ENCODE measurements at places on chromosomes 12 and 14.

DNA sequence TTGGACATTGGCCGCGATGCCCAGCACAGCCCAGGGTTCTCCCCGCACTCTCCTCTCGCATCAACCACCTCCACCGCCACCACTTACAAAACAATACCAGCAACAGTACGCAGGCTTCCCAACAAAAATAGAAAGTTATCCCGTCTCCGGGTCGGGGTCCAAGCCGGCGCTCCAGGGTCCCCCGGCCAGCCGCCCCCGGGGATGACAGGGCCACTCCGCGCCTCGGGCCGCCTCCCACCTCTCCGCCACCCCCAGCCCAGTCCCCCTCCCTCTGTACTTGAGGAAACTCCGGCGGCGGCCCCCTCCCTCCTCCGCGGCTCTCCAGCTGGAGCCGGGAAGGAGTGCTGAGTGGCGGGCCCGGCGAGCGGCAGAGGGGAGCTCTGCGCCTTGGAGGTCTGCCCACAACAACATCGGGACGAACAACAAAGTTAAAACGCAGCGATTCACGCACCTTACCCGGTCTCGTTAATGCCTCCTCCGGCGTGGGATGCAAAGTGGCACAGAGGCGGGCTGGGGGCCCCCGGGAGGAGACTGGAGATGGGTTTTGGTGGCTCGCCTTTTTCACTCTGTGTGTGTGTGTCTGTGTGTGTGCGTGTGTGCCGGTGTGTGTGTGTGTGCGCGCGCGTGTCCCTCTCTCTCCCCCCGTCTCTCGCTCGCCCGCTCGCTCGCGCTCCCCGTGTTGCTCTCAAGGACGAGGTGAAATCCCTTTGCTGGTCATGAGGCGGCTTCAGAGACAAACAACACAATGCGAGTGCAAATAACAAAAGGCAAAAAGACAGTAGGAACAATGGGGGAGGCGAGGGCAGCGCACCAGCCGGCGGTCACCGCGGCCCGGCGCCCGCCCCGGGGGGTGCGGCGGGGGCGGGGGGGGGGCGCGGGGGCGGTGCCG, 386.8 kb downstream of the BCAT1 start:
- no peak for DNase-seq

- no peak for DNase-seq
Measured at GRCh38 chr14:20427231-20428009, 8.5 kb downstream of the KLHL33 start.

- no peak for DNase-seq
Measured at GRCh38 chr12:121791671-121792551, 1.6 kb downstream of the RHOF start.

DNA sequence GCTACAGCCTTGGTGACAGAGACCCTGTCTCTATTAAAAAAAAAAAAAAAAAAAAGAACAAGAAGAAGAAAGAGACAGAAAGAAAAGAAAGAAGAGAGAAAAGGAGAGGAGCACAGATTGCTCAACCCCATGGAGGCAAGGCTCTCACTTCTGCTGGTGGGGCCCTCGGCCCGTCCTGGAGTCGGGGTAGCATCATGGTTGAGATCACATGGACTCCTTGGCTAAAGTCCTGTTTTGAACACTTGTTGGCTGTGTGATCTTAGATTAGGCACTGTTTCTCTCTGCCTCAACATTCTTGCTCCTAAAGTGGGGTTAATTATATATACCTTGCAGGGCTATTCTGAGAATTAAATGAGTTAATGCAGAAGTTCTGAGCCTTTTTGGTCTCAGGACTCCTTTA, 207.7 kb downstream of the CACNA1C start:
- no peak for DNase-seq

GRCh38 chr12:3293446-3294161, 197.4 kb upstream of the PRMT8 start:
- DNase-seq = no peak

DNA sequence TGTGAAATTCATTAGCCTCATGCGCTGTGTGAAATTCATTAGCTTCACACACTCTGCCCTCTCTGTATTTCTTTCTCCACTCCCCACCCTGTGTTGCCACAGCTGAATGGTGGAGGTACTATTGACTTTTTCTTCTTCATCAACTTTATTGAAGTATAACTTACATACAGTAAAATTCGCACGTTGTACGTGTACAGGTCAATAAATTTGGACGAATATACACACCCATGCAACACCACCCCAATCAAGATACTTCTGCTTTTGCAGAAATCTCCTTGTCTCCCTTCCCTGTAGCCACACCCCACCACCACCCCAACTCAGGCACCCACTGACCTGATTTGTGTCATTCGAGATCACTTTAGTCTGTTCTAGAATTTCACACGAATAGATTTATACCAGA, 51.8 kb downstream of the FBXL14 start:
- DNase-seq = no peak

DNA sequence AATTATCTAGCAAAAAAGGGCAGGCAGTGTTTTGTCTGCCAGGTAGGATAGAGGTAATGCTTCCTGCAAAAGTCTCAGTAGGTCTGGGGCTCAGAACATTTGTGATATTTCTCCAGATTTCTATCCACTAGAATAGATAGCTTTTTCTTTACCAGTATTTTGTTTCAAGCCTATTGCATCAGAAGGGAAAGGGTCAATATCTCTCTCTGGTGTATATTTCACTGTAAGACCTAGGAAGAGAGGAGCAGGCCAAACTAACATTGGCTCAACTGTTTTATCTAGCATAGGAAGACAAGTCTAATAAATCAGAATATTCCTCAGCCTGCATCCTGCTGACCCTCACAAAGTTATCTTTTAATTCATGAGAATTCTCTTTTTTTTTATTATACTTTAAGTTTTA, 106.7 kb upstream of the DAAM1 start:
- DNase-seq = no peak

DNA sequence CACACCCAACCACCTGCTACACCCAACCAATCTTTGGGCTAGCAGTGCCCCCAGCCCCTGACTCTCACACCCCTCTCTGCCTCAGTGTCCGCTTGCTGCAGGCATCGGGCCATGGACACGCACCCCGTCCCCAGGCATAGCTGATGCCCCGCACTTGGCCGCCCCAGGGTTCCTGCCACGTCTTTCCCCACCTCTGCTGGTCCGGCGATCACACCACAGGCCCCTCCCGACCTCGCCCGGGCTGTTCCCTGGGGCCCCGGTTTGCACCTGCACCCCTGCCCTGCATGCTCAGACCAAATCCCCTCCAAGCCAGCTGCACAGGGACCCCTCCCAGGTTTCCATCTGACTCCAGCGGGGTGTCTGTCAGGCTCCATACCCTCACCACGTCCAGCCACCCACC, 38.3 kb downstream of the BEGAIN start:
- DNase-seq = no peak

GRCh38 chr12:107759410-107759809, 1.5 kb downstream of the PRDM4 start:
- peak; percentile 79 for DNase-seq

DNA sequence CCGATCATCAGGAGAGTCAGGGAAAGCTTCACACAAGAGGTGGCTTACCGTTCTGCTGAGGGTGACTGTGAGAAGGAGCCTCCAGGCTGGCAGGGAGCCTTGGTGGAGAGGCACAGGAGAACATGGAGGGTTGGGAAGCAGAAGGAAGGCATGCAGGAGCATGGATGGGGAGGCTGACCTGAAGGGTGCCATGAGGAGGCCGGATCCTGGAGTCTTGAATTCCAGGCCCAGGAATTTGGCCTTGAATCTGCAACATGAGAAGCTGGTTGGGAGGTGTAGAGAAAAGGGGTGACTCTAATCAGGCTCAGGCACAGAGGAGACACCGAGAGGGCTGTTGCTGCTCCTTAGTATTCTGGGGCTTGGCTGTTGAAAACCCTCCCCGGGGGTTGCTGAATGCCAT, 130.2 kb downstream of the PELI2 start:
- DNase-seq = no peak

DNA sequence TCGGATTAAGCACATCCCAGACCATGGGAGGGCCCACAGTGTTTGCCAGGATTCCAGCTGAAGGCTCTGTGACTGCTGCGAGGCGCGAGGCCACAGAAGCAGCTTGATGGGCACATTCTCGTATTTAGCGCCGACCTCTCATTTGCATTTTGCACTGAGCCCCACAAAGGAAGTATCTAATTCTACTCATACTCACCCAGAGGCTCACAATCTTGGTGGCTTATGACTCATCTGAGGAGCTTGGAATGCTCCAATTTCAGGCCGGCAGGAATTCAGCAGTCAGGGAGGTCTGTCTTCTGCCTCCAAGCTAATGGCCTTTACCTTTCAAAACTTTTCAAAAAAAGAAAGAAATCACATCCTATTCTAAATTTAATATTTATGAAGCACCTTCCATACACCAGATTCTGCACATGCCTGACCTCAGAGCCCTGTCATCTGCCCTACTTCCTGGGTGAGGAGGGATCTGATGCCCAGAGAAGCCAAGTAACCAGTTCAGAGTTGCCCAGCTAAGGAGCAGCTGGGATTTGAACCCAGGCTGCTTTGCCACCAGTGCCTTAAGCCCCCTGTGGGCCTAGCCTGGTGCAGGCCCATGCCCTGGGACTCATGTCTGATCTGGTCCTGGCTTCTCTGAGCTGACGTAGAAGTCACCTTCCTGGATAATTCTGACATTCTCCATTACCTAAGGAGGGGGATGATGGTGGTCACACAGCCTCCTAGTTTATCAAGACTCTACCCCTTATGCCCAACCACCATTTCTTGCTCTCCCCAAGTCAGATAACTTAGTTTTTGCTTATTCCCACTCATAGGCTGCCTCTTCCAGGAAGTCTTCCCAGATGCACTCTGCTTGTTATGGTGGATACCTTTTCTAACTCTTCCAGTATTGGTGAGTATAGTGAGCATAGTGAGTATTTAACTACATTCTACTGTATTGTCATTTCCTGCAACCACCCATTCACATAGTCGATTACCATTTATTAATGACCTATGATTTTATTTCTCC, 198.9 kb downstream of the RBM19 start:
- DNase-seq = peak; percentile 29

DNA sequence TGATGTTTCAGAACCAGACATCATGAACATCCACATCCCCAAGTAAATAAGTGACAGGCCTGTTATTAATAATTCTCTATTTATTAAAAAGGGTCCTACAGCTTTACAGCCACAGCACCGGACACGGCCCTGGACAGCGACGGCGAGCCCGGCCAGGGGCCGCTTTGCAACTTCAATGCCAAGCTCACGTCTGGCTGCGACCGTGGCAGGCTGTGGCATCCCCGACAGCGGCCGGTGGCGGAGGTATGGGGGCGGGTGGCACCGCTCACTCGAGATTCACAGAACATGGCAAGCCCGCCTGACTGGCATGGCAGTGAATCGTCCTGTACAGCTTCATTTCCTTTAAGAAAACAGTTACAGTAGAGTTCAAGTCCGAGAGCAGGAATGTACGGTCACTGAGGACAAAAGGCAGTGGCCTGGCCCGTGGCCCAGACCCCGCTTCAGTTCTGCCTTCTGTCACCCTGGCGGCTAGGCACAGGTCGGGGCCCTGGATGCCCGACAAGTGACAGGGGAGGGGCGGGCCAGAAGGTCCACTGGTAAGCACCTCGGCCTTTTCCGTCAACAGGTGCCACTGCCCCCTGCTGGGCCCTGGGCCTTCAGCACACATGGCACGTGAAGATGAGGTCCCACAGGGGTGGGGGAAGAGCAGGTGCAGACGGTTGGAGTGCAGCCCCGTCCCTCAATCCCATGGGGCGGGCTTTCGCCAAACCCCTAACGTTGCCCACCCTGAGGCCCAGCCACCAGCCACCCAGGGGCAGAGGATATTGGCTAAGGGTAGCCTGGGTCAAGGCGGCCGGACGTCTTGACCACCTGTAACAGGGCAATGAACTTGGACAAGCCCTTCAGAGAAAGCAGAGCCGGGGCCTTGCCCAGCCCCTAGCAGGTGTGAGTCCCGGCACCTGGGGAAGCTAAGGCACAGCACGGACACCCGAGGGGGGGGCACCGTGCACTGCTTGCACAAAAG, 30.3 kb downstream of the HIP1R start:
- no peak for DNase-seq

- DNase-seq = no peak
Measured at GRCh38 chr14:34568803-34569202, 29.3 kb upstream of the EAPP start.

GRCh38 chr12:130783110-130783715, 55.8 kb downstream of the STX2 start:
- no peak for DNase-seq

GRCh38 chr14:39185256-39186049, 10.4 kb downstream of the PNN start:
- no peak for DNase-seq

- DNase-seq = no peak
Measured at GRCh38 chr14:20652996-20653975, 11.8 kb upstream of the OR6S1 start.

DNA sequence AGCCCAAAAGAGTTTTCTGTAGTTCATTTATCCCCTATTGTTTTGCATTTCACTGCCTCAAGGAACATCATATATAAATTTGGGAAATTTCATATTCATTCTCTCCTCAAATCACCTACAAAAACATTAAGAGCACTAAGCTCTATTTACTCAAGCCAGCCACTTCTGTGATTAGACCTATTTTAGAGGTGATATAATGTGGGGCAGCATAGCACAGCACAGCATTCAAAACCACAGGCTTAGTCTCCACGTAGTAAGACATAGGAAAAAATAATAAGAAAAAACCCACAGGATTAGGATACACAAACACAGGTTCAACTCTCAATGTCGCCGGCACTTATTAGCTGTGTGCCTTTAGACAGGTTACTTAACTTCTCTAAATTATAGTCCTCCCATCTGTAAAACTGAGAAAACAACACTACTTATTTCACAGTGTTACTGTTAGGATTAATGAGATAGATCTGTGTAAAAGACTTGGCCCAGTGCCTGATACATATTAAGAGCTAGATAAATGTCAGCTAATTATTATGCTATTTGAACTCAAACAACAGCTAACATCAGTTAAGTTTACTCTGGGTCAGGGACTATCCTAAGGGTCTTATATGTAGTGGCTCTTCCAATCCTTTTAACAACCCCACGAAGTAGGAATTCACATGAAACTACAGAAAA, 20.3 kb downstream of the DCAF5 start:
- DNase-seq = no peak

All from epithelial cell of proximal tubule (primary cell).